ENCODE measurements at places on chromosomes 6 and 20.

GRCh38 chr6:152669895-152670294 lies 27.8 kb upstream of the MYCT1 start:
- no peak for DNase-seq

GRCh38 chr6:137731960-137732616 lies 135.0 kb upstream of the TNFAIP3 start:
- DNase-seq, result no peak

GRCh38 chr6:20319520-20320357 lies 81.9 kb upstream of the E2F3 start:
- no peak for DNase-seq

DNA sequence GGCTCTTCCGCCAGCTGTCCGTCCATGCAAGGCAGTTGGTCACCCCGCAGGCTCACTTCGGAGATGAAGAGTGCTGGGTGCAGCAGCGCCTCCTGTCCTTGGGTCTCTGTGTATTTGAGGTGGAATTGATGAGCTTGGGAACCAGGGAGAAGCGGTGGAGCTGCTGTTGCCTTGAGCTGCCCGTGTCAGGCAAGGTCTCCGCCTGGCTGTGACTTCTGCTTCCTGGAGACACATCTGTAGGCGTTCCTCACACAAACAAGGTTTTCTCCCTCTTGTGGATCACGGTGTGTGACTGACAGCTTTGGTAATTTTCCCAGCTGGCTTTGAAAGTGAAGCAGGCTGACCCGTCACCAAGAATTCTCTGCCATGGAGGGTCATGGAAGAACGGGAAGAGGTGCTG lies 2.5 kb upstream of the SLC17A9 start:
- DNase-seq, result no peak

DNA sequence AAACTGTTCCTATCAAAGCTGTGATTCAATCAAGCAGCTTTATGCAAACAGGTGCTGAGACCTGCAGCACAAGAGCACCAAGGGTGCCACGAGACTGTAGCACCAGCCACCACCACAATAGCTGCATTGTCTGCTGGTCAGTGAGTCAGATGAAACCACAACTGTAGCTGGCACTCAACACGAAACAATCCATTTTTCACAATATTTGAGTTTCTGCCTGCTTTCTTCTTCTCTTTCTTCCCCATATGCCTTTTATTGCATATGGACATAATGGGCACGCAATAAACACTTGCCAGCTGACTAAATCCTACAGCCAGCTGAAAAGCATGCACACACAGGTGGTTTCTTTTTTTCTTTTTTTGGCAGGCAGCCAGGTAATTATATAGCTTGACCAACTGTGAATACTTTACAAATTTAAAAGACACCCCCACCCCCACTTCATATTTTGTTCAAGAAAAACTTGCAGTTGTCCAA lies 16.6 kb downstream of the SLC2A12 start:
- no peak for DNase-seq

DNA sequence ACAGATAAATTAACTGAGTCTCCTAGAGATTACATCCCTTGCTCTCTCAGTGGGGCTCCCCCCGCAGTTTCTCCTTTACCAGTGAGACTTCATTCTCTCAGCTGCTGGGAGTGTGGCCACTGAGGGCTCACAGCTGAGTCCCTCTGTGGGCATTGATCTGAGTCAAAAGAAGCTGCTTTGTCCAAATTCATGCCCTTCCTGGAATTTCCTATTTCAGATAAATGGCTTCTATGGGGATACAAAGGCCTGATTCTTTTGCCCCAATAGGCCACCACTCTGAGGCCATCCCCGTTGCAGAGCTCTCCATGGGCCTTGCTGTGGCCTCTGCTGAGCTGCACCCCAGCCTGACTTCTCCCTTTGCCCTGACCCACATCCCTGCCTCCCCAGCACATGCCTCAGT lies 10.0 kb downstream of the CST5 start:
- DNase-seq, result no peak

GRCh38 chr6:19804205-19805128 lies 32.7 kb upstream of the ID4 start:
- DNase-seq, result peak; percentile 69

- no peak for DNase-seq
Measured at GRCh38 chr6:32608362-32608761, 18.7 kb upstream of the HLA-DRB1 start.

- no peak for DNase-seq
Measured at GRCh38 chr6:116011520-116011919, 49.2 kb downstream of the FRK start.

- peak; percentile 63 for DNase-seq
Measured at GRCh38 chr20:11235058-11235457, 561.3 kb upstream of the JAG1 start.

GRCh38 chr20:5864428-5864827 lies 85.9 kb downstream of the TRMT6 start:
- no peak for DNase-seq

DNA sequence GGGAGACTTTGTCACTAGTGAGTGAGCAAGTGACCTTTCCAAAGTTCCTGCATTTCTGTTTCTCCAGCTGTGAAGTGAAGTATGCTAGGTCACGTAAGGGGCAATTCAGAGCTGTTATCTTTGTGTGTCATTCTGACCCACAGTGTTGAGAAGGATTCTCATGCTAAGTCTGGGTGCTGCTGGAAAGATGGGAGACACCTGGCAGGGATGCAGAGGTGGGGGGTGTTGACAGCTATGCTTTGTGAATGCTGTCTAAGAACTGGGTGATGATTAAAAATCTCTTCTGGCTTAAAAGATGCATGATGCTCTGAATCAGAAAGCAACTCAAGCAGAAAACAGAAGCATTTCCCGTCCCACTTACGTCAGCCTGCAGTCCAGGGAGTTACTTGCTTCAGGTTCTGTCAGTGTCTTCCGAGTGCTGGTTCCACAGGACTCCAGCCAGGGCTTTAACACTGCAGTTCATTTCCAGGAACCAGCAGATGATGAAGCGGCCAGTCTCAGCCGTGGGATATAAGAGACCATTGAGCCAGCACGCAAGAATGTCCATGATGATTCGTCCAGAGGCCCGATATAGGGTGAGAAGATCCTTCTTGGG lies 30.9 kb upstream of the ASXL1 start:
- peak; percentile 65 for DNase-seq

- no peak for DNase-seq
Measured at GRCh38 chr20:2617099-2617714, 35.2 kb upstream of the NOP56 start.

GRCh38 chr6:156545931-156546330 lies 231.2 kb upstream of the ARID1B start:
- DNase-seq, result no peak
